Mucosa of gallbladder (tissue), 1 donor: ENCODE measurements at places on chromosomes 3 and 15. TPM values are rescaled to one million over a fixed set of nuclear protein-coding genes. Genes with fewer than 3 reads are reported as not detected.

AGTR1 gene
- 1.9 TPM for total RNA-seq

SLC9A9 gene
- total RNA-seq: 12.2 TPM

DNA sequence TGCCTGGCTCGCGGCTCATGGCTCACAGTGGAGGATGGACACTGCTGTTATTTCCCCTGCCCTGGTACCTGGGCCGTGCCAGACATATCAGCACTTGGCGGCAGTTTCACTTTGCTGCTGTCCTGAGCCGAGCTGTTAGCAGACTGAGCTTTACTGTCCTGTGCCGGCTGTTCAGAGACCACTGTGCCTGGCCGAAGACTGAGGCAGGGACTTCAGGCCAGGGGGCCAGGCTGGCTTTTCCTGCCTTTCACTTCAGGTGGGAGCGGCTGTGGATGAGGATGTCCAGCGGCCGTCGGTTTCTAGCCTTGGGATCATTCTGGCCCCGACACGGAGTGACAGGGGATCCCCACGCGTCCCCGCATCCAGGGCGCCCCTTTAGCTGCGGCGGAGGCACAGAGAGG, 1.1 kb downstream of the ATP10A start:
- DNase-seq: peak; percentile 36

DNA sequence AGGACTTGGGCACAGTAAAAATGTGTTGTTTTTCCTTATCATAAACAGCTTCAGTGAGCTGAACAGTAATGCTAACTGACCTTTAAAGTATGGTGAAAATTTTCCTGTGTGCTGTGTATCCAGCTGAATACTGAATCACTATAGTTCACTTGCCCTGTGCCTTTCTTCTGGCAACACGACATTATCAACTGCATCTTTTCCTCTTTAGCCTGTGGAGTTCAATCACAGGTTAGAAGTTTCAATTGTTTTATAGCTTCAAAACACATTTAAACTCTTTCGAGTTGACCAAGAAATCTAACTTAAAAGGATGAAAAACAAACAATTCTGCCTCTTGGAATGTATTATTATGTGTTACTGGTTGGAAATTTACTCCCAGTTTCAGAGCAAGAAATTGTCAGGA, 1120.7 kb upstream of the ALCAM start:
- DNase-seq: no peak

GRCh38 chr3:108488631-108489030, 21.8 kb downstream of the MYH15 start:
- no peak for DNase-seq

GRCh38 chr15:80121546-80121945, 31.3 kb upstream of the FAH start:
- no peak for DNase-seq

DNA sequence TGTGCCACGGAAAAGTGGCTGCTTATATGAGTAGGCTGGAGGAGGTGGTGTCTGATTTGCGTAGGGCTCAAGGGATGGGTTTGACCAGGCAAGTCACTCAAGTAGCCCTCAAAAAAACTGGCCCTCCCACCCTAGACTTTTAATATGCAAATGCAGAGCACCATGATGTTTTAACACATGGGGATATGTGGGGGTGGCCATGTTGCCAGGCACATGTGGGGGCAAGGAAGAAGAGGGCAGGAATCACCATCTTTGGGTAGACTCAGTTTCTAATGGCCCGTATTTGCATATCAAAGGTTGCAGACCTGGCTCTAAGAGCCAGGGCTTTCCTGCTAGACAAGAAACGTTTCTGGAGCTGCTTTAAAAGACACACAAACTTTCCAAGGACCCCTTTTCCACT, 307.2 kb upstream of the NDN start:
- DNase-seq: no peak

DNA sequence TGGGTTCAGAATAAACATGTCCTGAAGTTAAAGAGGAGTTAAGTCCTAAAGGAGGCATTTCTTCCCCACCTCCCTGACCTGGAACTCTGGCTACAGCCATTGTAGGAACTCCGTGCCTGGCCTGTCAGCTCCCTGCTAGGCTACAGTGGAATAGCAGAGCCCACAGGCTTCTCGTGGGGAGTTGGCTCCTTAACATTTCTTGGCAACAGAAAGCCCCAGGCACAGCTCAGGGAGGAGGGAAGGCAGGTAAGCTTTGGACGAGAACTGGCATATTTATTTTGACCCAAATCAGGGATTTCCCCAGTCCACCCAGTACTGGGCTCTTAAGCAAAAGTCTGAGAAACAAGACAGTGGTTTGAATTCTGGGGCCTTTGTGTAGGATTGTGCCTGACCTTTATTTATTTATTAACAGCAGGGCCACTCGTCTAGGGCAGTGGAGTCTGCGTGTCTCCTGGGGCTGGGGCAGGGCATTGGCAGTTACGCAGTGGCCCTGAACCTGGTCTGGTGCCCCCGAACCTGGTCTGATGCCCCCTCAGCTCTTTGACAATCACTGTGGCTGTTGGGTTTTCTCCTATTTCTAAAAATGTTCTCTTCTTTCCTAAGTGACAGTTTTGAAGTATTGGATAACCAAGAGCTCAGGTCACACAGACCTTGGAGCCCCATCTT, 7.9 kb upstream of the ISG20 start:
- DNase-seq: no peak

THUMPD3 gene
- 43.4 TPM for total RNA-seq

GRCh38 chr3:29936766-29937165, 655.9 kb downstream of the RBMS3 start:
- no peak for DNase-seq

GRCh38 chr3:31370681-31371080, 162.0 kb upstream of the STT3B start:
- no peak for DNase-seq

DNA sequence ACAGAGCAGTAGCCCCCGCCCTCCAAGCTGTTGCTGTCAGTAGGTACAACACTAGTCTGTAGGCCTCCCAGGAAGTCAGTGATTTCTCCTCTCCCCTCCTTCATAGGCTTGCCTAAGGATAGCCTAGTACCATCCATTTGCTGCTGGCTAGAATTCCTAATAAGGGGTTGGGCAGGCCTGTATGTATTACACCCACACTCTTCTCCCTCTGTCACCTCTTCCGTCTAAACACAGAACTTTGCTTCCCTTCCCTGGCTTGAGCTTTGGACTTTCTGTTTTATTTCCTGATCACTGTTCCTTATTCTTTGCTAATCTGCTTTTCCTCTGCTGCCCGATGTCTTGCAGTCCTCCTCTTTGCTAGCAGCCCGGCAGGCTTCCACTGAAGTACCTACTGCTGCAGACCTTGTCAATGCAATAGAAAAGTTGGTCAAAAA, 93.4 kb upstream of the UMPS start:
- peak; percentile 31 for DNase-seq

DNA sequence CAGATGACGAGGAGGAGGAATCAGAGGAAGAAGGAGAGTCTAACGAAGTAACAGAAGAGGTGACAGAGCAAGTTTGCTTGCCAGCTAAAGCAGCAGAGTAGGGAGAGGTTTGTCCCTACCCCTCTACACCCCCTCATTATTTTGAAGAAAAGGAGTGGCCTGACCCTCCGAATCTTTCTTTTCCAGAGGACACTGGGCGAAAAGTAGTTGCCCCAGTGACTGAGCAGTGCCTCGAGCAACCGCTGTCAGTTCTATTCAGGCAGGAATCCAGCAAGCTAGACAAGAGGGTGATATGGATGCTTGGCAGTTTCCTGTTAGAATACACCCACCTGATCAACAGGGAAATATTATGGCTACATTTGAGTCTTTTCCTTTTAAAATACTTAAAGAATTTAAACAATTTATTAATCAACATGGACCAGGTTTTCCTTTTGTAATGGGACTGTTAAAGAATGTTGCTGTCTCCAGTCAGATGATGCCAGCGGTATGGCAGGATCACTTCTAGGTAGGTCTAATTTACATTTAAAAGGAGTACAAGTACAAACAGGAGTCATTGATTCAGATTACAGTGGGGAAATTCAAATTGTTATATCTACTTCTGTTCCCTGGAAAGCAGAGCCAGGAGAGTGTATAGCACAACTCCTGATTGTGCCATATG, 31.9 kb upstream of the ACVR2B start:
- no peak for DNase-seq

DNA sequence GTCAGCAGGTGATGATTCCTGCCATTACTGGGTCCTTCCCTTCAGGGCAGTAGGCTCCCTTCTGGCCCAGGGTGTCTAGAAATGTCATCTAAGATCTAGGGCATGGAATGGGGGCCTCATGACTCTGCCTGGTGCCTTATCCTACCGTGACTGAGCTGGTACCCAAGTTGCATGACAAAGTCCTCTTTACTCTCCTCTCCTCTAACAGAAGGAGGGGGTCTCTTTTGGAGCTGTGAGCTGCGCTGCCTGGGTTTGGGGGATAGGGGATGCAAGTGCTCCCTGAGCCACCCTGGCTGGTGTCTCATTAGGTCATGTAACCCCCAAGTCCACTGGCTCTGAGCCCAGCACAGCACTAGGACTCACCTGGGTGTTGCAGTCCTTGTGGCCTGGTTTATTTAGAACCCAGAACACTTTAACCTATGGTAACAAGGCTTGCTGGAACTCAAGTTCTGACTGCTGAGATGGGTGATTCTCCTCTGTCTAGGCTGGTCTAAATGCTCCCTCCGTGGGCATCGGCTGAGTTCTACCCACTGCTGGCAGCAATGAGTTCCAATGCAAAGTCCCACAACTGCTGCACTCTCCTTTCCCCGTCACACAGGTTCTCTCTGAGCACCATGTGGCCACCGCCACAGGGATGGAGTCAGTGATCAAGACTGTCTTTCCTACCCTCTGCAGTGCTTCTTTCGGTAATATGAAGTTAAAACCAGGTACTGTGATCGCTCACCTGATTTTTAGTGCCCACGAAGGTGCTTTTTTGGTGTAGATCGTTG, 34.0 kb downstream of the XXYLT1 start:
- DNase-seq: no peak

SCG5 gene
- total RNA-seq: 2.6 TPM

GRCh38 chr3:149895339-149895738, 75.4 kb downstream of the PFN2 start:
- DNase-seq: no peak

TLNRD1 gene
- 26.0 TPM for total RNA-seq

TTLL13 gene
- 0.32 TPM for total RNA-seq

DNA sequence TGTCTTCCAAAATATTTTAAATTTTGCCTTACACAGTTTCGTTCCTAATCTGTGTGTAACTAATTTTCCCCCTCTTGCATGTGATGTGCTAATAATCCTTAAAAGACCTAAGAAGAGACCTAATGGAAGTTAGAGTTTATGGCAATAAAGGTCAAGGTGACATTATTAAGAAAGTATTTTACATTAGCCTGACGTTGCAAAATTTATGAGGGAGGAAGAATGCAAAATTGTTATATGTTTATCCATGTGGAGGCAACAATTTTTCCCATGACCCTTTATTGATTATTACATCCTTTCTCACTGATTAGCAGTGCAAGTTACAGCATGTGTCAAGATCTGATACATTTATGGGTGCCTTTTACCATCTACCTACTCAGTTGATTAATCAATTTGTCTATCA, 373.8 kb upstream of the ROBO1 start:
- DNase-seq: no peak

DNA sequence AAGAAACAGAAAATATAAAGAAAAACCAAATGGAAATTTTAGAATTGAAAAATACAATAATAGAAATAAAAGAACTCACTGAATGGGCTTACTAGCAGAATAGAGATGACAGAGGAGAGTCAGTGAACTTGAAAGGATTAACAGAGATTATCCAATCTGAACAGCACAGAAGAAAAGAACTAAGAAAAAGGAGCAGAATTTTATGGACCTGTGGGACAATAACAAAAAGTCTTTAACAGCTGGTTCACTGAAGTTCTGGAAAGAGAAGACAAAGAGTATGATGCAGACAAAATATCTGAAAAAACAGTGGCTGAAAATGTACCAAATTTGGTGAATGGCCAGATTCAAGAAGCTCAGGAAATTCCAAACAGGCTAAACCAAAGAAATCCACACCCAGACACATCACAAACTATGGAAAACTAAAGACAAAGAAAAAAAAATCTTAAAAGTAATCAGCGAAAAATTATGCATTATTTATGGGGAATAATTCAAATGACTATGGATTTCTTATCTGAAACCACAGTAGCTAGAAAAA, 9.7 kb upstream of the GNB5 start:
- DNase-seq: no peak

GRCh38 chr3:129556890-129557547, 14.0 kb downstream of the H1-8 start:
- DNase-seq: no peak

GRCh38 chr15:53558384-53558783, 201.1 kb downstream of the WDR72 start:
- DNase-seq: no peak

PXK gene
- 23.2 TPM for total RNA-seq

TM6SF1 gene
- total RNA-seq: 7.2 TPM

MYEF2 gene
- total RNA-seq: 41.1 TPM

CACNA2D3 gene
- 4.7 TPM for total RNA-seq

- no peak for DNase-seq
Measured at GRCh38 chr3:196194542-196194915, 16.7 kb downstream of the ZDHHC19 start.

DNA sequence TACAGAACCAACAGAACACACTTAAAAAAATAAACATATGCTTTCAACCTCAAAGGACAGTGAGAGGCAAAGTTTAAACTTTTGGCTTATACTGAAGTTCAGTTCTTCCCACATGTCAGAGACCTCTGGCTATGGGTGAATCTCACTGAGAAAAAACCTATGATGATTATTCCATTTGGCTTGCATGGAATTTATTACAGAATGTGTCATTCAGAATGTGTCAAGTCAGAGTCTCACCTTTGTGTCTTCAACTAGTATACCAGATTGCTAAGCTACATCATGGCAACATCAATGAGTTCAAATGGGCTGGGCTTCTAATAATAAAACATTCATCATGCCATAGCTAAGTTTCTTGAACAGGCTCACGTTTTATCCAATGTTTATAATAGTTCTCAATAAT, 987.0 kb downstream of the NTRK3 start:
- no peak for DNase-seq

DNA sequence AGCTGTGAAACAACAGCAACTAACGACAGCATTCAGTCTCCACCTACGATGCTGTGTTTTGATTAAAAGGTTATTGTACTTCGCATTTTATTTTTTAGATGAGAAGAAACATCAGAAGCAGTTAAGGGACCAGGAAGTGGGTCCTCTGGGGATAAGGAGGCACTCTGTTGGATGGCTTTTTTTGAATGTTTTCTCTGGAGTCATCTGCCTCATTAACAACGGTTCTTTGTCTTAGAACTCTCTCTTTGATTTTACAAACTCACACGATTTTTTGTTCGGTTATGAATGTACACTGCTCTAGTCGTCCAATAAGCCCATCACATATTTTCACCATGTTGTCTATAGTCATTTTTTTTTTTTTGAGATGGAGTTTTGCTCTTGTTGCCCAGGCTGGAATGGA, 36.0 kb upstream of the ARPIN start:
- no peak for DNase-seq

- DNase-seq: no peak
Measured at GRCh38 chr3:61871644-61872043, 310.3 kb downstream of the PTPRG start.
